GF-D8 (cell line): ENCODE measurements at places on chromosomes 12 and 14.

GRCh38 chr14:83838226-83838625 lies 1691.7 kb upstream of the FLRT2 start:
- DNase-seq = no peak

DNA sequence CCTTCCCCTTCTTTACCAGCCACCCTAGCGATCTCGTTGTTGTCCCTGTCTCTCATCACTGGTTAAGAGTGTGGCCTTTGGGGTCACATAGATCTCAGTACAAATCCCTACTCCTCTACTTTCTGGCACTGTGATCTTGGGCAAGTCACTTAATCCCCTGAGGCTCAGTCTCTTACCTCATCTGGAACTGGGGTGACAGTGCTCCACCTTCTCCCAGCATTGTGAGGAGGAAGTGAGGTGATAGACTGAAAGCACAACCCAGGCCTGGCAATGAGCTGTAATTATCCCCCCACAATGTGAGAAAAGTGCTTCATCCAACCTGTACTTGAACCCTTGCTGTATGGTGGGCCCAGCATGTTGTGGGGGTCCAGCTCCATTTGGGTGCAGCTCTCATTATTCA lies 48.0 kb downstream of the IRAK3 start:
- DNase-seq = peak; percentile 44

DNA sequence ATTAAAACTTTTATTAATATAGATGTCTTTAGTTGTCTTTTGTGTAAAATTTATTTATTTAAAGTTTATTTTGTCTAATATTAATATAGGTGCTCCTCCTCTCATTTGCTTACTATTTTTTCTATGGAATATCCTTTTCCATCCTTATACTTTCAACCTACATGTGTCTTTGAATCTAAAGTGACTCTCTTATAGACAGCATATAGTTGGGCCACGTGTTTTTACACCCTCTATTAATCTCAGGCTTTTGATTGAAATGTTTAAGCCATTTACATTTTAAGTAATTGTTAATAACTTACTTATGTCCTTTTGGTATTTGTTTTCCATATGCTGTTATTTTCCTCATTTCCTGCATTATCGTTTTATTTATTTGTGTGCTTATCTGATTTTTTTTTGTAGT lies 74.4 kb upstream of the LRFN5 start:
- DNase-seq = no peak

DNA sequence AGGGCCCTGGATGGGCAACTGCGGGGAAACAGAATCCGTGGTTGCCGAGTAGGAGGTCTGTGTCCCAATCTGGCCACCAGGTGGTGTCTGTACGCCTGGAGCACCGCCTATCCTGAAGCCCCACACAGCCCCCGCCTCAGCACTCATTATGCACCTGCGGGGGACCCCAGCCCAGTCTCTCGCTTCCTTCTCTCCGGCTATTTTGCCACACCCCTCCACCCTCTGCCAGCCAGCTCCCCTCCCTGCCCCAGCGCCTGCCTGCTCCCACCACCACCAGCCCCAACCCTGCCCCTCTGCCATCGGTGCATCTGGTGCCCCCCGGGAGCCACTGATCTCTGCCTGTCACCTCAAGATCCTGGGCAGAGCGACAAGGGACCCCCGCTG lies 2.2 kb upstream of the NXPH4 start:
- DNase-seq = peak; percentile 5

DNA sequence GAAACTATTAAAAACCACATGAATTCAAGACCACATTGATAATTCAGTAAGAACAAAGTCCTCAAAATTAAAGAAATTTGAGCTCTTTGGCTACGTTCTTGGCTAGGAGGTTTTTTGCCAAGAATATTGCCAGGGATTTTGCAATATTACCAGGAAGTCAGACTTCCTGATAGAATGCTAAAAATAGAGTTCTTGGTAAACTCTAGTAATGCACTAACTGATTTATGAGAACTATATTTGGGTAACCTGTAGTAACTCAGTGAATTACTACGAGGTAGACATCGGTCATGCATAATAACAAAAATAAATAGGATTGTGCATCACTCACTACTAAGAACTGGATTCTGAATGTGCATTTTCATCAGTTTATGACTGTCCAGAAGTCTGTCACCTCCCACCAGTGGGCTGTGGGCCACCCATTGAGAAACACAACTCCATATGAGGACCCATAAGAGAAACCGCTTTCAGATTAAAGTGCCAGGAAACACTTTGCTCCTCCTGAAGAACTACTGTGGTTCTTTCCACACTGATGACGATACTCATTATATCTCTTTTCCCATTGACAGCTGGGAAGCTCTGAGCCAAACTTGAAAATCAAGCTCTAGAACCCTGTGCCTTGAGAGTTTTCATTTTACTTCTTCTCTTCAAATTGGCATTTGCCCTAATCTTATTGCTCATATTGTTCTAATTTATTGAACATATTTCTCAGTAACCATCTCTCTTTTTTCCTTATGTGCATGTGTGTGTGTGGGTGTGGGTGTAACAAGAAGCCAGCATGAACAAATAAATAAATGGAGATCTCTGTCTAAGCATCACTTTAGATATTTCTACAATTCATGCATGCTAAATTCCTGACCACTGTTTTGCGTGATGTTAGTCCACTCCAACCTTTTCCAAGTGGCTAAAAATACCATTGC lies 116.6 kb downstream of the BCL11B start:
- peak; percentile 17 for DNase-seq

DNA sequence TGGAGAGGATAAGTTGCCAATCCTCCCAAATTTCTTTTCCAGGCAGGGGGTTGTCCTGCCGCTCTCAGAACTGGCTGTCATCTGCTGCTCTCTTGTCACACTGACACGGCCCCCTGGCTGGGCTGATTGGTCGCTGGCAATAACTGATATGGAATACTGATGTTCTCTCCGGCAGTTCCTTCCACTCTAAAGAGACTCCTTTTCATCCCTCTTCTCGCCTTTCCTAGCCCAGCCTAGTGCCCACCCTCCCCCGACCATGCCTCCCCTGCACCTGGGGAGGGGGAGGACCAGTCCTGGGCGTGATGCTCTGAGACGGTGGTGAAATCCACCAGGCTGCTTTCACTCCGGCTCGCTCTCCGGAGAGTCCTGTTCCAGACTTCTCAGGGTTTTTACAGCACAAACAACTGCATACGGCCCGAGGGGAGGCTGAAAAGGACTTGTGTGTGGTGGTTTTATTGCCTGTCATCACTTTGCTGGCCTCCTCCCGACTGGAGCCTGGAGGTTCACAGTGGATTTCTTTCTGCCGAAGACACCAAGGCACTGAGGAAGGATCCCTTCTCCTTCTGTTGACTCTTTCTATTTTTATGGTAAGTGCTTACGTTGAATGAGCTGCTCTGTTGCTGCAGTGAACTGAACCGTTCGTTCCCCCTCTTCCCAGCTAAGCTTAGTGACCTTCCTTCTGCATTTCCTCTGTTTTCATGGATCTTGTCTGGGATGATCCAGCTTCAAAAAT lies at the start of gene ANO4:
Gene ANO4 (plus strand): TSS at position 336 of the 733 bp plus-strand sequence. CDS start 107,010 bp downstream, outside the sequence.
- no peak for DNase-seq

GRCh38 chr12:39902821-39903220 lies 203.1 kb downstream of the SLC2A13 start:
- DNase-seq = no peak

DNA sequence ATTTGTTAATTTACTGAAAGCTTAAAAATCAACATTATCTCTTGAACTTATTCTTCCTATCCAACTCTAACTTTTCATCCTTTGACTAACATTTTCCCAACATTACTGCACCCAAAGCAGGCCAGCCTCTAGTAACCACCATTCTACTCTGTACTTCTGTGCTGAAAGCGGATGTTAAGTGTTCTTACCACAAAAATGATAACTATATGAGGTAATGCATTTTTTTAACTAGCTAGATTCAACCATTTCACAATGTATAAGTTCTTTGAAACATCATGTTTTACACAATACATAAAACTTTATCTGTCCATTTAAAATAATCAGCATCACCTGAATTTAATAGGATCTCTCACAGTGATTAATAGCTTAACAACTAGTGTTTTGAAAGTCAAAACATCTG lies 468.5 kb upstream of the MGAT4C start:
- no peak for DNase-seq

GRCh38 chr14:22600027-22600426 lies 1.9 kb downstream of the ABHD4 start:
- no peak for DNase-seq

DNA sequence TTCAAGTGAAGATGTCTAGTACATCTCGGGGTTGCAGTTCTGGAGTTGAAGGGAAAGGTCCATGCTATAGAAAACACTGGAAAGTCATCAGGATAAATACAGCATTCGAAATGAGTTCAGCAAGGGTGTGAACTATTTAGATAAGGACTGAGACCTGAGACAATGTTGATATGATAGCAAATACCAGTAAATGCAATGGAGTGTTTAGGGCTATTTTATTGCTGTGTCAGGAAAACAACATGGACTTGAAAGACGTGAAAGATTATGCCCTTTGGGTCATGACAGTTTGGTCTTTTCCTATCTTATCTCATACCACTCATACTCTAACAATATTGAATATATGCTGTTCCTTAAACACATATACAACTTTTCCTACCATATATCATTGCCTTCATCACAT lies 1776.2 kb upstream of the SEL1L start:
- DNase-seq = no peak

DNA sequence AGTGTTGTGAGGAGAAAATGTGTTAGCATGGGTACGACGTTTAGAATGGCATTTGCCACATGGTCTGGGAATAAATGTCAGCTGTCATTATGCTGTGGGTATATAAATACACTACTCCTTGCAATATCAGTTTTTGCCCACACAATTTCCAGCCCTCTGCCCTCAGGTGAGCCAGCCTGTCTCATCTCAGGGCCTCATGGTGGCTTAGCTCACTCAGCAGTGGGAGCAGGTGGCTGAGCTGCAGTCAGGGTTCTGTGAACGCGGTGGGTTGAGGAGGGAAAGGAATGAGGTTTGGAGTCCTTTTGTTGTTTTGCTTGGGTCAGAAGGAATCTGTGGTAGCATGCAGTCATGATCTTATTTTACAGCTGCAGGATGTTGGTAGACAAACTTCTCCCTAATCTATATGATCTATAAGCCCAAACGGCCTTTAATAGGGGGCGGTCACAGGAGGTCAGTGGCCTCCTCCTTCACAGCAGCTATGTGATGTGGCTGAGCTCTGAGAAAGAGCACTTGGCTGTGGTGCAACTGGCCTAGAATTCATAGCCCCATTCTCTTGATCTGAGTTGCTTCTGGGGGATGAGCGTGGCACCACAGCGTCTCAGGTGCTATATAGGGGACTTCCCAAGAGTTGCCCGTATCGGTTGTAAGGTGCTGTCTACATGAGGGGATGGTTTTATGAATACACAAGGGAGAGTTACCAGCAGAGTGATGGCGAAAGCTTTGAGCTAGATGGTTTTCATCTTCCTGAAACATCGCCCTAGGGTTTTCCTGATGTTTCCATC lies 27.8 kb upstream of the KCNA5 start:
- no peak for DNase-seq

DNA sequence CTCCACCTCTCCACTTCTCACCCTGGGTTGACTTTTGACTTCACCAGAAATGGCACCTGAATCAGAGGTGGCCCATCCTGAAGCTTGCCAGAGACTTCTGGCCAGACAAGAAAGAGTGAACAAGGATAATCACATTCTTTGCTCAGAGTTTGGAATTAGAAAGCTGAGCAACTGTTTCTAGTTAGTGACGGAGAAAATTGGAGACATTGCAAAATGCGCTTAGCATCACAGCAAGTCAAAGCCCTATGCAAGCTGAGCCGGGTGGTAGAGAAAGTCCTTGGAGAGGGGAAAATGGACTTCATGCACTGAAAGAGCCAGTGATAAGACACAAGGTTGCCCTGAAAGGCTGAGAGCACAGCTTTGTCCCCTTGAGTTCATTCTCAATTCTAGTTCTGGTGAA lies 161.8 kb downstream of the PAH start:
- no peak for DNase-seq

DNA sequence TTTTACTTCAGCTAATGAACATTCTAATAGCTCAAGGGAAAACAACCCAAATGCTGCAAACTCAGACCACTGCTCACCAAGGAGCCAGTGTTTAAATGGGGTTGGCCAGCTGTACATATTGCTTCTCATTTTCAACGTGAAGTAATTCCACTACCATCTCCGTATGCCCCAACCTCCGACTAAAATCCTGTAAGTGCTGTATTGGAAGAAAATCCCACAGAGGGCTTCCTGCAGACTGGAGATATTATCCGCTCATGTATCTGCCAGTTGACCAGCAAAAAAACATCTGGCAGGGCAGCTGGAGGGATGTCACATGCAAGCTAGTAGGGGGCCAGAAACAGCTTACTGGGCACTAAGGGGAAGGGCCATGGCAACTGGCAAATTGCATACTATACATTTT lies 485.0 kb downstream of the SNAPC1 start:
- no peak for DNase-seq

- no peak for DNase-seq
These were observed 549.7 kb upstream of the TMEM132C start for GRCh38 chr12:127717278-127717677.

DNA sequence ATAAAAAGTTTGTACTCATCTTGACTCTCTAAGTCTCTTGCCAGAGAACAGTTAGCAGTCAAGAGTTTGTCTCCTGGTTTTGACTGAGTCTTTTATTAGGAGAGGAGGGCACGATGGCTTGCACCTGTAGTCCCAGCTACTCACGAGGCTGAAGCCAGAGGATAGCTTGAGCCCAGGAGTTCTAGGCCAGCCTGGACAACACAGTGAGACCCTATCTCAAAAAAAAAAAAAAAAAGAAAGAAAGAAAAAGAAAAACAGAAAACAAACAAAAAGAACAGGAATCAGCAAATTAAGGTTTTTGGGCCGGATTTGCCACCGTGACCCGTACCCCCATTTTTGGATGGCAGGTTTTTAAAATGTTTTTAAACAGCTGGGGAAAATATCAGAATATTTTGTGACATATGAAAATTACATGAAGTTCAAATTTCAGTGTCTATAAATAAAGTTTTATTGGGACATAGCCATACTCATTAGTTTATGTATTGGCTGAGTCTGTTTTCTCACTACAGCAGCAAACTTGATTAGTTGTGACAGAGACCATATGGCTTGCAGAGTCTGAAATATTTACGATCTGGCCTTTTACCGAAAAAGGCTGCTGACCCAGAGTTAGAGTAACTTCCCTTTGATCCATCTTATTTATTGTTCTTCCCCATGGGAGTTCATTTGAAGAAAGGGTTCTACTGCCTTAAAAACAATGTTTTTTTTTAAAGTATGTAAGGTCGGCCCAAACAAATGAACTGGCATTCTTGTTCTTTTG lies 31.2 kb downstream of the VEZT start:
- no peak for DNase-seq

- no peak for DNase-seq
These were observed 193.1 kb upstream of the FAR2 start for GRCh38 chr12:28955931-28956330.
